ENCODE measurements at places on chromosomes 11 and 22. TPM values are rescaled to one million over a fixed set of nuclear protein-coding genes. Genes with fewer than 3 reads are reported as not detected.

GRCh38 chr11:126821827-126822226 is 178.7 kb downstream of the KIRREL3 start:
- no peak for DNase-seq
- no peak overlapping the region for H3K4me3 ChIP-seq
- H3K4me1 ChIP-seq: no peaks in the 10 kb centered on the region
- no peaks in the 10 kb centered on the region for H3K36me3 ChIP-seq
- H3K27ac ChIP-seq: no peak overlapping the region

DNA sequence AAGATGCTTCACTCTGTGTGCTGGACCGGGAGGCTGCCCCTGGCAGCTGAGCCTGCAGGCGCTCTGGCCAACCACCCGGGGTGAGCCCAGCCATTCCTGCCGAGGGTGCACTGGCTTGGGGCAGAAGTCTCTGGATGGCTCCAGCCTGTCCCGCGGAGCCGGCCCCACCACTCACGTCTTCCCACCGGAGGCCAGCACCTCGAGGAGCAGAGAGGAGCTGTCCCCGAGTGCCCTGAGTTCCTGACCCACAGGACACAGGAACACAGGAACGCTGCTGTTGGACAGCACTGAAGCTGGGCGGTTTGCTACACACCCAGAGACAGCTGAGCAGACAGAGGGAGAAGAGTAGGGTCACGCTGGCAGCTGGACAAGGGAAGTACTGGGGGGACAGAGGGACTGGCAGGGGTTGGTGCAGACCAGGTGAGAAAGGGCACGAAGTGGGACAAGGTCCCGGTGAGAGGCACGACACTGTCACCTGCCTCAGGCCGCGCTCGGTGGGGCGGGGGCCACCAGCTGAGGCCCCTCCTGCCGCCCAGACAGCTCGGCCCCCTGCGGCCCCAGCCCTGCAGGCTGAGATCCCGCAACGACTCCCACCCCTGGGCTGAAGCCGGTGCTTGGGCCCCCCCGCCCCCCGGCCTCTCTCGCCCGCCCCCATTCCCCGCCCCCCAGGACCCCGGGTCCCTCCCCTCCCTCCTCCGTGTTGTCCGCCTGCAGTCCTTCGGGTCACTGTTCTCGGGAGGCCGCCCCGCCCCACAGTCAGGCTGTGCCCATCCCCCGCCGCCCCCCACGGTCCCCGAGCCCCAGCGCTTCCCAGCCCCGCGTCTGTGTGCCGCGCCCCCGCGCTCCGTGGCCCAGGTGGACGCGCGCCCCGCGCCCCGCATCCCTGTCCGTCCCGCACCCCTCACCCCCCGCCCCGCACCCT is 624 bp upstream of the B4GALNT4 start:
- no peak overlapping the region for H3K27ac ChIP-seq
- DNase-seq: no peak
- peaks cover 69% of the 10 kb centered on the region for H3K27me3 ChIP-seq
- H3K4me1 ChIP-seq: no peaks in the 10 kb centered on the region

The OR8D4 gene
- total RNA-seq: not detected

DNA sequence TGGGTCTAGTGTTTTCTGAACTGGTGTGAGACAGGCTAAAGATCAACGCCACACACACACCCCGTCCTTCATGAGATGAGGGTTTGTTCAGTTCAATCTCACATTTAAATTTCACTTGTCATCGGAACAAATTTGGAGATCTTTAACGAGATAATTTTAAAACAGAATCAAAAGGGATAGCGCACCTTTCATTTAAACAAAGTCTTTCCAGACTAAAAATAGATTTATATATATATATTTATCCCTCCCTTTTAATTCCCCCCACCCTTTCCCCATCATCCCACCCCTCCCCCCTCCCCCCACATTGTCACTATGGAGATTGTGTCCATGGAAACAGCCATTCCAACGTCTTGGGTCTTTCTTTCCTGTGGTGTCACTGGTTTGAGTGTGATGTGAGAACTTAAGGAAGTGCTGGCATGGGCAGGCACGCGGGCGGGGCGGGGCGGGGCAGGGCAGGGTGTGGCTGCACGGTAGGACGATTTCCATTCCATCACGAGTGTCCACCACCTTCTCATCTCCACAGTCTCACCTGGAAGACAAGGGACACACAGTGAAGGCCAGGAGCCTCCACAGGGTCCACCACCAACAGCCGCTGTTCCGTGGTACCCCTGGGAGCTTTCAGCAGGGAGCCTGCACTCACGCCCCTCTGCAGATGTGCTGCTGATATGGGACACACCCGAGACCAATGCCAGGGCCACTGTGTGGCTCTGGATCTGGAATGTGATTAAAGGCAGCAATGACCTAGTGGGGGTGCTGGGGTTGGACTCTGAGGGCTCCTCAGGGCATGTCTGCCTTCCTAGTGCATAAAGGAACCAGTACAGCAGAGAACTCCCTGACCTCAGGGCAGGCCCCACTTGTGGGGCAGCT is 30.5 kb upstream of the CYP2D6 start:
- no peaks in the 10 kb centered on the region for H3K27me3 ChIP-seq
- no peak for DNase-seq
- H3K4me3 ChIP-seq: no peak overlapping the region
- H3K36me3 ChIP-seq: peaks cover 10% of the 10 kb centered on the region

DNA sequence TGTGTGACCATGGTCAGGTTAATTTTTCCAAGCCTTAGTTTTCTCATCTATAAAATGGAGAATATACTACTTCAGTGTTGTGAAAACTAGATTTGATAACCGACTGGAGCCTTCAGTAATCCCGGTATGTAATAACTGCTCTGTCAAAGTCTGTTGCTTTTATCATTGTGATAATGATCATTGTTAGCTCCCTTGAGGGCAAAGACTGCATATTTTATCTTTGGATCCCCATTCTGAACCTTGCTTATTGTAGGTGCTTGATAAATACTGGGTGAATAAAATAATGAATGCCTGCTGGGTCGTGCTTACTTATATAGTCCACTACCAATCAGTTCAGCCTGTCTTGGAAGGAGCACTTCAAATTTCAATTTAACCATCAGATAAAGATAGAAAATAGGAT is 105.3 kb downstream of the ARFGAP2 start:
- H3K27me3 ChIP-seq: no peaks in the 10 kb centered on the region
- H3K27ac ChIP-seq: no peak overlapping the region
- no peaks in the 10 kb centered on the region for H3K4me1 ChIP-seq
- no peak overlapping the region for H3K4me3 ChIP-seq

The TSSK2 gene
- total RNA-seq: not detected

- H3K27me3 ChIP-seq: no peaks in the 10 kb centered on the region
- H3K36me3 ChIP-seq: no peaks in the 10 kb centered on the region
- DNase-seq: no peak
Measured at GRCh38 chr11:125982348-125982730, 36.5 kb downstream of the VSIG10L2 start.

DNA sequence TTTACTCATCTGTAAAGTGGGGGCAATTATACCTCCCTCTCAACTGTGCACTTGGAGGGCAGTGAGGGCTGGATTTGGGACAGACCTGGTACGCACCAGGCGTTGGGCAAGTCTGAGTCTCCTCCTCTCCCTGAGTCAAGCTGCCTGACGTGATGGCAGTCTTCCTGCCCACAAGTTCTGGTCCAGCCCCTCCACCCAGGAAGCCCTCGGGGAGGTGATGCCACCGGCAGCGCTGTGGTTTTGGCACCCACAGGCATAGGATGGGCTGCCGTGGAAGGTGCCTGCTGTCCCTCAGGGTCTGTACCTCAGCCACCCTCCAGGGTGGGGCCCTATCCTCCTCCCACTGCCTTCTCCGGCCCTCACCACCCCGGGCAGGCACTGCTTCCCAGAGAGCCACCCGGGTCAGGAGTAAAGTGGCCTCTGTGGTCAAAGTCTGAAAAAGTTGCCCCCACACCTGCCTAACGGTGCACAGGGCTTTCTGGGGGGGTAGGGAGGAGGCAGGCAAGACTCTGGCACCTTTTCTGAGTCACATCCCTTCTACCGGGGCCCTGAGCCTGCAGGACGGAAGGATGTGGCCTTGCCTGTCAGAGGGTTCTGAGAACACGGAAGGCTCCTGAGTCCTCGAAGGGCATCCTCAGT is 6.5 kb upstream of the APOBEC3H start:
- H3K27ac ChIP-seq: no peak overlapping the region
- peaks cover 2% of the 10 kb centered on the region for H3K27me3 ChIP-seq
- peak; percentile 56 for DNase-seq
- no peaks in the 10 kb centered on the region for H3K36me3 ChIP-seq
- no peaks in the 10 kb centered on the region for H3K4me1 ChIP-seq

DNA sequence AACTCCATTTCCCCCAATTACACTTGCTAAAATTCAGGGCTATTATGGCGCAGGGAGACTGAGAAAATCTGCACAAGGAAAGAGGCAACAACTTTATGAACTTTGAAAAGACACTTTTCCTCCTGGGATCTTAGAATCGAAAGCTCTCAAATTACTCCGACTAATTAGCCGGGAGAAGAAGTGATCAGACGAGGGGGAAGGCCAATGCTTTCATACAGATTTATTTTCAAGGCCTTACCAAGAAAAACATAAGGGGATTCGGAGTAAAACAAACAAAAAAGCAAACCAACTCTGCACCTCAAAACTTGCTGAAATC is 1.6 kb downstream of the PAX6 start:
- no peak for DNase-seq
- H3K4me3 ChIP-seq: peak overlapping the region; percentile 65
- H3K27ac ChIP-seq: no peak overlapping the region

- H3K4me3 ChIP-seq: no peak overlapping the region
- no peak overlapping the region for H3K27ac ChIP-seq
- DNase-seq: no peak
- no peaks in the 10 kb centered on the region for H3K27me3 ChIP-seq
- H3K36me3 ChIP-seq: no peaks in the 10 kb centered on the region
Measured at GRCh38 chr11:84164728-84165127, 878.6 kb upstream of the CCDC90B start.

GRCh38 chr11:115984228-115984627 is 480.0 kb upstream of the CADM1 start:
- H3K27ac ChIP-seq: no peak overlapping the region
- H3K4me1 ChIP-seq: no peaks in the 10 kb centered on the region

DNA sequence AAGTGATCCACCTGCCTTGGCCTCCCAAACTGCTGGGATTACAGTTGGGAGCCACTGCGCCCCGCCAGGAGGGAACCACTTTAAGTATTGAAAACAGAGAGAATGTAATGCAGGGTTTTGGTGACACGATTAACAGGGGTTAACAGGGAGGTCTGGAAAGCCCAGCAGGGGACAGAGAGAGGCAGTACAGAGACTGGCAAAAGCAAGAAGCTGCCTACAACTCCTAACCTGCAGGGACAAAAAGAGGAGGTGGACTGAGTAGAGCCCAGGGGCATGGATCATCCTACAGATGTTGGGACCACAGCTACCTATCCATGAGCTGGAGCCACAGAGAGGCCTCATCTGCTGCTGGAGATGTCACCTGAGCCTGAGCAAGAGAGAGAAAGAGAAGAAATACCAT is 1.7 kb upstream of the SPINDOC start:
- H3K27ac ChIP-seq: no peak overlapping the region
- H3K27me3 ChIP-seq: no peaks in the 10 kb centered on the region
- no peak overlapping the region for H3K4me3 ChIP-seq
- no peak for DNase-seq
- peaks cover 11% of the 10 kb centered on the region for H3K4me1 ChIP-seq
- H3K36me3 ChIP-seq: no peaks in the 10 kb centered on the region

The LDHAL6A gene
- not detected for total RNA-seq

- no peaks in the 10 kb centered on the region for H3K27me3 ChIP-seq
- peaks cover 19% of the 10 kb centered on the region for H3K4me1 ChIP-seq
- H3K27ac ChIP-seq: no peak overlapping the region
- H3K36me3 ChIP-seq: peaks cover 12% of the 10 kb centered on the region
Measured at GRCh38 chr22:45740236-45740635, 68.6 kb downstream of the ATXN10 start.

The SLC6A5 gene
- total RNA-seq: not detected

GRCh38 chr11:12547953-12548650 is 126.1 kb upstream of the TEAD1 start:
- no peak overlapping the region for H3K27ac ChIP-seq
- no peaks in the 10 kb centered on the region for H3K36me3 ChIP-seq
- H3K4me3 ChIP-seq: no peak overlapping the region
- H3K4me1 ChIP-seq: no peaks in the 10 kb centered on the region
- H3K27me3 ChIP-seq: no peaks in the 10 kb centered on the region

- H3K4me3 ChIP-seq: no peak overlapping the region
- no peaks in the 10 kb centered on the region for H3K27me3 ChIP-seq
- DNase-seq: no peak
- H3K27ac ChIP-seq: no peak overlapping the region
- no peaks in the 10 kb centered on the region for H3K4me1 ChIP-seq
- no peaks in the 10 kb centered on the region for H3K36me3 ChIP-seq
Measured at GRCh38 chr22:34038801-34039555, 118.7 kb upstream of the LARGE1 start.

GRCh38 chr11:3616721-3617460 is 24.9 kb downstream of the ART5 start:
- H3K27me3 ChIP-seq: no peaks in the 10 kb centered on the region
- DNase-seq: no peak
- H3K27ac ChIP-seq: no peak overlapping the region
- H3K4me3 ChIP-seq: no peak overlapping the region
- H3K4me1 ChIP-seq: peaks cover 18% of the 10 kb centered on the region

GRCh38 chr11:121337740-121338272 is 45.2 kb downstream of the SC5D start:
- no peak for DNase-seq
- H3K27me3 ChIP-seq: no peaks in the 10 kb centered on the region
- H3K36me3 ChIP-seq: no peaks in the 10 kb centered on the region
- no peaks in the 10 kb centered on the region for H3K4me1 ChIP-seq
- H3K27ac ChIP-seq: no peak overlapping the region

The GP1BB gene
- not detected for total RNA-seq

The TRIM34 gene
- total RNA-seq: 0.48 TPM

- no peak overlapping the region for H3K27ac ChIP-seq
- no peaks in the 10 kb centered on the region for H3K36me3 ChIP-seq
- peaks cover 55% of the 10 kb centered on the region for H3K4me1 ChIP-seq
- no peak for DNase-seq
- no peak overlapping the region for H3K4me3 ChIP-seq
Measured at GRCh38 chr11:31808721-31809540, 2.2 kb downstream of the PAX6 start.
